ENCODE measurements at places on chromosomes 1 and 21.

GRCh38 chr1:2204415-2205190 lies 10.0 kb upstream of the FAAP20 start:
- DNase-seq = peak; percentile 91

DNA sequence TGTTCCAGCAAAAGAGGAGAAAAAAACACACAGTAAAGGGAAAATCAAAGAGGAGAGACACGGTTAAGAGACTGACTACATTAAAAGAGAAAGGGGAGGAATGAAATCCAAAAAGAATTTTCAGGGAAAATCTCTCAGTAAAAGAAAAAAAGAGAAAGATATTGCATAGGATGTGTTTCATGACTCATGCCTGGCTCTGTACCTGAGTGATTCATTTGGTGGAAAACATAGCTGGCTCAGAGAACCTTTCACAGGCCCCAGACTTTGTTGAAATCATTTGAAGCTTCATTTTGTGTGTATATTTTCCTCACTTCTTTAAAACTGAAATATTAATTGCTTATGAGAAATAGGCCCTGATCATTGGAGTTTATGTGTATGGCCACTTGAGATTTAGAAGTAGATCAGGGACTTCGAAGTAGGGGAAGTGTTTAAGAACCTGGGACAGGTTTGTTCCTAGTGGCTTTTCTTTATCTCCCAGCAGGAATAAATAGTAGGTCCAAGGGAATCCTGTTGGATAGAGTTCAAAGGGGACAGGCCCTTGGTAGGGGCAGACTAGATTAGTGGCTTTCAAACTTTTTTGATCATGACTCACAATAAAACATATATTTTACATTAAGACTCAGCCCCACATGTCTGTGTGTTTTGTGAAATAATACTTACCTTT lies 239.1 kb upstream of the SGIP1 start:
- DNase-seq = peak; percentile 89

DNA sequence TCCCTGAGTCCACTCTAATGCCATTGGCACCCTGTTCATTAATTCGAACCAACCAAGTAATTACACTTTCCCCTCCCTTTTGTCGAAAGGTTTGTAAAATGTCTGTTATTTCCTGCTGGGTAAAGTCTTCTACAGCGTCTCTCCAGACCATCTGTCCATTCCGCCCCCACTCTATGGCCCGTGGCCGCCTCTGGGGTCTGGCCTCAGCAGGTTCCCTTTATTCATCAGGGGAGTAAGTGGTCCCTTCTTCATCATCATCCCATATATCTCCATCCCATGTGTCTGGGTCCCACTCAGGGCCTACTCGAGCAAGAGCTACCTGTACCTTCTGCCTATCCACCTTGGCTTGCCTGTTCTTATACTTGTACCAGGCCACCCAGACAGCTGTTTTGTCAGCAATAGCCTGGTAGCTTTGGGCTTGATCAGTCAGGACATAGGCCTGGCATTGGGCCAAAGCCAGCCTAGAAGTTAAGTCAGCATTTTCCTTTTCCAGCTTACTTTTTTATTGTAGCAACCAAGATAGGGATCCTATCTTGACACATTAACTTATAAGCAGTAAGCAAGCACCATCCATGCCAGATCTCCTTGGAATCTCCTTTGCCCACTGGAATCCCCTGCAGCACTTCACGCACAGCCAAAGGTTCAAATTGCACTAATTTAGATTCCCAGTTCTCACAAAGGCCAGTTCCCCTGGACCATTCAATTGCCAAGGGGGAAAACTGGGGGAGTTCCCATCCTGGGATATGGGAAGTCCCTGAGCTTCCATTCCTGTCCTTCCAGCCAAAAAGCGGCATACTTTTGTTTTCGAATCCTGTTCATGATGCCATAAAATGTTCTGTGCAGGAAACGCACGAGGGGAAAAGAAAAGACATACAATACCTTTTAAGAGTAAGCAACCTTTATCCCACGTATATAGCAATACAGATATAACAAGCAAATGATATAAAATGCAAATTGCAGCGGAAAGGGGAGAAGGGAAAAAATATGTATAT lies 6.6 kb upstream of the STUM start:
- peak; percentile 68 for DNase-seq

- peak; percentile 31 for DNase-seq
Observed at GRCh38 chr1:119771016-119771415, 2.3 kb upstream of the HMGCS2 start.

DNA sequence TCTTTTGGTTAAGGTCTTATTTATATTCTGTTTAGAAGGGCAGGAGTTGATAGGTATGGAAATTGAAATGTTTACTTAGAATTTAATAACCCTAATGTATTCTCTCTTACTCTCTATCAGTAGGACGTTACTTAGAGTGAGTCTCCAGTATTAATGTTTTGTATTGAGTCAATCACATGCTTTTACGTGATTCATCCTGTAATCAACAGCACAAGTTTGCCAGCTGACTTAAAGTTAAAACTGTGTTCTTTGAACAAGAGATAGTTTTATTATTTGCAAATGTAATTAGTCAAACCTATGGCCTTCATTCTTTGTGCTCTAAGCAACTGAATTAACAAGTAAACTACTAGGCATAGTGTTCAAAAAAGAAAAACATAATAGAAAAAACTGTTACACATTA lies 57.3 kb downstream of the PKN2 start:
- DNase-seq = no peak

DNA sequence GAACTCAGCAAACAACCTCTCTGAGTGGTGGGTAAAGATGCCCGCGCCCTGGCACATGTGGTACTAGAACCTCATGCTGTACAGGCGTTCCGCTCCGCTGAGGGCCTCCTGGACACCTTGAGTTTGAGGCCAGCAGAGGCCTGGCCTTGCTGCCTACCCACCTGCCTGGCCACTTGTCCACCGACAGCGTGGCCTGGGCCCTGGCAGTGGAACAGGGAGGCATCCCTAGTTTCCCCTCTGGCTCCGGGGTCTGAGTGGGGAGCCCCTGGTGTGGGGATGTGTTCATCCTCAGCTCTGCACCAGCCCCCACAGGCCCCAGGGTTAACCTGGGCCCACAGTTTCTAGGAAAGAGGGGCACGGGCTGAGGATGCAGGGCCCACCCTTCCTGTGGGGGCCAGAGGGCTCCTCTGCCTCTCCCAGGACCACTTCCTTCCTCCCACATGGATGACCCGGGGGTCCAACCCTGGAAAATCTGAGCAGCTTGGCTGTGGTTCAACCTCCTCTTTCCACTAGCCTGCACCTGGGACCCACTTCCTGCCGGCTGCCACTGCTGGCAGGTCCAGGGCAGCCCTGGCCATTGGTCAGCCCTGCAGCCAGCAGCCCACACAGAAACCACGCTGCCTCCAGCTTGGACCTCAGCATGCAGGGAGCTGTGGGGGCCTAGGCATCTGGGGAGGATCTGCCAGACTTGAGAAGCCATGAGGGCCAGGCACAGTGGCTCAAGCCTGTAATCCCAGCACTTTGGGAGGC lies 53.3 kb upstream of the COL18A1 start:
- no peak for DNase-seq

- no peak for DNase-seq
Observed at GRCh38 chr21:21806711-21807597, 808.7 kb downstream of the NCAM2 start.

DNA sequence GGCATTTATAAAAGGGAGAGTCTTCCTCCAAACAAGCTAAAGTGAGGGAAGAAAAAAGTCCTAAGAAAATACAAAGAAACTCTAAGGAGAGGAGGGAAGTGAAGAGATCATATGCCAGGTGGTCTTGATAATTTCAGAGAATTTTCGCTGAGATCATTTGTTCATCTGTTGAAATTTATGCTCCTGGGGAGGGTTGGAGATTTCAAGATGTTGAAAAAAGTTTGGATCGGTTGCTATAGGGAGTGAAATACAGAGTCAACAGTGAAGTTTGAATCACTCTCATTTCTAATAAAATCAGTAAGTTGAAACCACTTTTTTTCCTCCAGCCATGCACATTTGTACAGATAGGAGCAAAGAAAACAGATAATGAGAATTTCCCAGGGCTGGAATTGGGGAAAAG lies 299.1 kb upstream of the ADAMTS5 start:
- DNase-seq = peak; percentile 92

DNA sequence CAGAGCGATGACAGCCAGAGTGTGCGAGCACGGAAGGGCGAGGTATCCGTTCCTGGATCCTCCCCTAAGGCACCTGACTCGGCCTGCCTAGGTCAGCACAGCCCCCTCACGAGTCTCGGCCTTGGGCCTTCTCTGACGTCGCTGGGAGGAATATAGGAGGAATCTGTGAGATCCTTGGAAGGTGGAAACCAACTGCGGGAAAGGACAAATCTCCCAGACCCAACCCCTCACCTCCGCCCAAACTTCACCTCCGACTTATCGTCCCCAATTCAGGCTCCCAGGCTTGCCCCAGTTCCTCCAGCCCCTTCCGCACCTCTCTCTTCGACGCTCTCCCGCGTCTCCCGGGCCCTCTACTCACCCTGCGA lies 494 bp downstream of the APH1A start:
- peak; percentile 52 for DNase-seq

GRCh38 chr1:109306832-109307273 lies at the start of gene MYBPHL:
MYBPHL (minus strand) TSS chr1:109307011; CDS start chr1:109306991, 20 bp downstream.
- DNase-seq = no peak

DNA sequence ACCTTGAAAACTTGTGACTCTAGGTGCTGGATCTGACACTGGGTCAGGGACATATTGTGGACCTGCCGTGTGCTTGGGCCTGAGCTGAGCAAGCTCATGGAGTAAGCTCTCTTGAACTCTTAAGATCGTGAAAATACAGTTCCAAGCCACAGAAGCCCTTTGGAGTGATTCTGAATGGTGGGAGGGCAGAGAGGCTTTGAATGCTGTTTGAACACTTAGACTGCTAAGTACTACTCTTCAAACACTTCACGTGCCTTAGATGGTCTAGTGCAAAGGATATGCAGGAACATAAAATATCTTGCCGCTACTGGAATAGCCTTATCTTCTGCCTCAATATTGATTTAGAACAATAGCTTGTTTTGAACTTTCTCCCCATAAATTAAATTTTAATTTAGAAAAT lies 21.6 kb downstream of the ROR1 start:
- no peak for DNase-seq

GRCh38 chr1:147612366-147612765 lies 58.0 kb downstream of the ACP6 start:
- peak; percentile 50 for DNase-seq

- DNase-seq = no peak
Observed at GRCh38 chr1:154418923-154419619, 13.9 kb downstream of the IL6R start.

DNA sequence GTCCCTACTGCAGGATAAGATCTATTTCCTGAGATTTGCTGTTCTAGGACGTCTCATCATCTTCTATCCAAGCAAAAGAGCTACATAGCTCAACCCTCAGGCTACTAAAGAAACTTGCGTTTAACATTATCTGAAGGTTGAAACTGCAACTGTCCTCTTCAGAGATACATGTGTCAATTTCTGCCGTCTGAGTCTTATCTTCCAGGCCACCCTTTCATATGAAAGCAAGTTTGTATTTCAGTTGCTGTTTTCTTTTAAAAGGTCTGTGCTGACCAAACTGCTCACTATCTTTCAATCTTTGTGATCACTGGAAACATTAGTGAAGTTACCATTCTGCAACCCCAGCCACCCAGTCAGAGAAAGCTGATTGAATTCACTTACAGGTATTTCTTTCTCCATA lies 108.6 kb upstream of the RAB3GAP2 start:
- DNase-seq = no peak

- DNase-seq = peak; percentile 46
Observed at GRCh38 chr1:230851291-230851691, 17.0 kb downstream of the C1orf198 start.

DNA sequence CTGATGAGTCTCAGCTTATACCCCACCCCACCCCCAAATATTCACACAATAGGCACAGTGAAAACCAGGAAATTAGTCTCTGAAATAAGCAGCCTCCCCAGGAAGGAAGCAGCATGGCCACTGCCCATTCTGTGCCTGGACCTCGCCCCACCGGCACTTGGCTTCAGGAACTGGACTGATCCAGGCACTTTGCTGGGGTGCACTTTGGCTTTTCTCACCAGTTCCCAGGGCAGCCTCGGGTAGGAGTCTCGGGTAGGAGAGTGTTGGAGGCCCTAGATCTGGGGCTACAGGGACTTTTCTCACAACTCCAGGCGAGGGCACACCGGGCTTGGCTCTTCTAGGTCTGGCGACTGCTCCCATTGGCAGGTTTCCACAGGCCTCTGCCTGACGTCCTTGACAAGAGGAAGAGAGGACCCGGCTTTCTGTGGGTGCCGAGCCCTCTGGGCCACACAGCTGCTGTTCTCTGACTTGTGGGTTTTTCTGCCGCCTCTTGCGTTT lies 18.7 kb downstream of the ADARB1 start:
- DNase-seq = no peak

GRCh38 chr1:152777510-152778137 lies 2.7 kb downstream of the LCE1F start:
- DNase-seq = no peak

DNA sequence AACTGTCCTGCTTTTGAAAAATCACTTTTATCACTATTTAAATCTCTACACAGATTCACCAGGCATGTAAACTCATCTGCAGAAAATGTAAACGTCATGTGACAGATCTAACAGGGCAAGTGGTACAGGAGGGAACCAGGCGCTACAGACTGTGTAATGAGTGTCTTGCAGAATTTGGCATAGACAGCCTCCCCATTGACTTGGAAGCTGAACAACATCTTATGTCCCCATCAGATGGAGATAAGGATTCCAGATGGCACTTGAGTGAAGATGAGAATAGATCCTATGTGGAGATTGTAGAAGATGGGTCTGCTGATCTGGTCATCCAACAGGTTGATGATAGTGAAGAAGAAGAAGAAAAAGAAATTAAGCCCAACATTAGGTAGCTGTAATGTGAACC lies 50.3 kb downstream of the ZBTB8OS start:
- DNase-seq = no peak

DNA sequence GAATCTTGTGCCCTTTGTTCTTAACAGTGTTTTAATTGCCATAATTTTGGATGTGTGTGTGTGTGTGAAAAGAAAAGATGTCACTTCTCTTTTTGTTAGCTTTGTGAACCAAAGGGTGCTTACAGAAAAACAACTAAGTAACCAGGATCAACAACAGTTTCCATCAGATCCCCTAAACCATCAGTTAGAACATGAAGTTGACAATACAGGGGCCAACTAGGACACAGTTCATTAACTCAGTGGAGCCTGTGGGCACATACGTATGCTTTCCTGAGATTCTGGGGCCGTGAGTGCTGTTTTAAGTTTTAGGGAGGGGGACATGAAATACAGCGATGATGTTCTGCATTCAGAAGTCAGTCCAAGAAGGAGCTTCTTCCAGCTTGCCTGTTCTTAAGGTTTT lies 133.6 kb downstream of the TLR5 start:
- no peak for DNase-seq

- DNase-seq = no peak
Observed at GRCh38 chr1:205701891-205702290, 21.6 kb upstream of the SLC45A3 start.

GRCh38 chr1:27952147-27952546 lies 7.6 kb upstream of the XKR8 start:
- DNase-seq = no peak

- no peak for DNase-seq
Observed at GRCh38 chr1:231857609-231858135, 231.1 kb downstream of the DISC1 start.

Data from muscle of leg (tissue), 16 donors.